ENCODE measurements at places on chromosomes 1 and 21.
A peak's percentile ranks its signal among the peaks of the same experiment; 100 is the strongest.

- DNase-seq: no peak
Measured at GRCh38 chr1:172136925-172137324, 283.6 kb upstream of the C1orf105 start.

DNA sequence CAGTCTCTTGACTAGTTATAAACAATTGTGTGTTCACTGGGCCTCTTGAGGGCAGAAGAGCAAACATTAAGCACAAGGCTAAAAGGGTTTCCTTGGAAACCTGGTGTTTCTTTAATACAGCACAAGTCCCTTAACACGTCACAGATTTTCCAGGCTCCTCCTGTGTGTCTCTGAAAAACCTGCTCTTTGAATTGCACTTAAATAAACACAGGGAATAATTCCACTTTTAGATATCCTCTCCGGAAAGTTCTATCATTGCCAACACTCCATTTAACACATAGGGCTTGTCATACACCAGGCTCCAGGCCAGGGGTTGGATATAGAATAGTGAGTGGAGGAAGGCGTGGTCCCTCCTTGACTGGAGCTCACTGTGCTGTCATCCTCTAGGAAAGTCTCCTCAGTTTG lies 442.6 kb downstream of the DSCAM start:
- no peak for DNase-seq

GRCh38 chr1:150511551-150511950 lies 3.6 kb downstream of the ECM1 start:
- no peak for DNase-seq

- no peak for DNase-seq
Measured at GRCh38 chr1:53197291-53198200, 922 bp downstream of the CPT2 start.

DNA sequence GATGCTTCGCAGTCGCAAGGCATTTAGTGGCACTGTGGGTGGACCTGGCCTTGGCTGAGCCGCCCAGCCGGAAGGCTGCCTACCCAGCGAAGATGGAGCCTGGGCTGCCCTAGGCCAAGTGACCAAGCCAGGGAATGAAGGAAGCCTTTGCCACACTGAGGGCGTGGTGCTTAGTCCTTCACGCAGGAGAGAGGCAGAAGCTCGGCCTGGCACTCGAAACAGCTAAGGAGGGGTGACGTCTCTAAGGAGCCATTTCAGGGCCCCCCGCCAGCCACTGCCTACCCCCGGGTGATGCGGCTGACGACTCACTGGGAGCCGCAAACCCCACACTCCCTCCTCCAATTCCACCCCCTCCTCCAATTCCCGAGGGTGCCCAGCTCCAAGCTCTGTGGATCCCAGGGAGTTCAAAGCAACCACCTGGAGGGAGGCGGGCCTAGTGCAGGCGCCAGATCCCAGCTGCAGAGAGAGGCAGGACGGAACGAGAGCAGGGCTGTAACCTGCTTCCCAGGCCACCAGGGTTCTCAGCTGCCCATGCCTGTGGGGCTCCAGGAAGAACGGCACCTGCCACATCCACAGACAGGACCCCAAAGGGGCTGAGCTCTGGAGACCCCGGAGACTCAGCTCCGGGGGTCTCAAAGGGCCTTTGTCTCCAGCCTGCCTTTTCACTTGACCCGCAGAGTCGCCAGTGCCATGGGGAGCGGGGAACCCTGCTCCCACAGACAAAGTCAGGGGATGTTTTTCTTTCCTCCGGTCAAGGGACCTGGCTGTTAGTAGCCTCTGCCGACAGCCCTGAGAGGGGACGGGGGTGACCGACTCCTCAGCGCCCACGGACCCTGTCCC lies 75.8 kb downstream of the ARHGEF16 start:
- DNase-seq: peak; percentile 8

- DNase-seq: no peak
Measured at GRCh38 chr1:51445351-51446090, 73.5 kb downstream of the EPS15 start.

DNA sequence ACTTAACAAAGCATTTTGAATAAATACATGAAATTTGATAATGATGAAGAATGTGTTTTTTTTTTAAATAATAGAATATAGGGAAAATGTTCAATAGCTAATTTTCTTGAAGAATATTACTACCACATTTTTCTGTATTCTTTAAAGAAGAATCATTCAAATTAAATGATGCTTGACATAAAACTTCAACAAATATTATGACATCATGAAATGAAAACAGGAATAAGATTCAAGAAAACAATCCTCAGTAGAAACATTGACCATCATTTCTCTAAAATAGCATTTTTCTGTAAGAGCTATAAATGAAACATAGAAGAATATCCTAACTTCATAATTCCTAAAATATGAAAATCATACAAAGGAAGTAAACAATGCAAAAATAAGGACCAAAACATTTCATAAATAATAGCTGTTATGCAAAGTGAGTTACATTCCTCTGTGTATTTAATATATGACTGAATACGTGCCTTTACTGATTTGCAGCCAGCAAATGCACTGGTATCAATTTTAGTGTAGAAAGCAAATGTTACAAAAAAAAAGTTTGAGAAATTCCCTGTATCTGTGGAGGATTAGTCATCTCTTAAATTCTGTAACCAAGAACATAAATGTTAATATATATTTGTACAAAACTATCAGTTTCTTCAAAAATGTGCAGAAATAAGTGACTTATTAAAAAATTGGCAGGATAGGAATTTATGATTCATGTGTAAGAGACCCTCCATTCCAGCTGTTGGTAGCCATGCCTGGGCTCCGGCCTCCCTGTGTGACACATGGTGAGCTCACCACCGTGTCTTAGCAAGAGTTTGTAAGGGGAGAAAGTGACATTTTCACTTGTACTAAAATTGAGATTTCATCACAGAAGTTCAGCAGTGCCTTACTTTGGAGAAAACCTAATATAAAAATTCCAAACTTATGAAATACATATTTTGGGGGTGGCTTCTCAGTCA lies 15.0 kb upstream of the PTPN14 start:
- DNase-seq: no peak

GRCh38 chr1:207006083-207006482 lies 26.5 kb downstream of the C1orf116 start:
- no peak for DNase-seq

GRCh38 chr1:23558140-23558871 lies 995 bp downstream of the ID3 start:
- no peak for DNase-seq

- no peak for DNase-seq
Measured at GRCh38 chr1:10014016-10014415, 17.0 kb downstream of the RBP7 start.

GRCh38 chr1:201584471-201585092 lies 45.7 kb downstream of the NAV1 start:
- no peak for DNase-seq

- no peak for DNase-seq
Measured at GRCh38 chr1:160789702-160790611, 6.0 kb upstream of the LY9 start.

DNA sequence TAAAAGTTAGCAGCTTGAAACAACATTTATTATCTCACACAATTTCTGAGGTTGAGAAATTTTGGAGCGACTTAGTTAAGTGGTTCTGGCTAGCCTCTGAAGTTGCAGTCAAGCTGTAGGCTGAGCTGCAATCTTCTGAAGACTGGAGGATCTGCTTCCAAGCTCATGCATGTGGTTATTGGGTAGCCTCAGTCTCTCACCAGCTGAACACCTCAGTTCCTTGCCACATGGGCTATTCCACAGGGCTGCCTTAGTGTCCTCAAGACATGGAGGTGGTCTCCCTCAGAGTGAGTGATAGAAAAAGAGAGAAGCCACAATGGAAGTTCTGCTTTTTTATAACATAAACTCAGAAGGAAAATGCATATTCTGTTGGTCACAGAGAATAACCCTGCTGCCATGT lies 92.0 kb upstream of the CAMK1G start:
- no peak for DNase-seq

GRCh38 chr1:156697481-156697880 lies 7.9 kb downstream of the CRABP2 start:
- no peak for DNase-seq

GRCh38 chr1:6397844-6398441 lies 4.4 kb upstream of the ACOT7 start:
- no peak for DNase-seq

DNA sequence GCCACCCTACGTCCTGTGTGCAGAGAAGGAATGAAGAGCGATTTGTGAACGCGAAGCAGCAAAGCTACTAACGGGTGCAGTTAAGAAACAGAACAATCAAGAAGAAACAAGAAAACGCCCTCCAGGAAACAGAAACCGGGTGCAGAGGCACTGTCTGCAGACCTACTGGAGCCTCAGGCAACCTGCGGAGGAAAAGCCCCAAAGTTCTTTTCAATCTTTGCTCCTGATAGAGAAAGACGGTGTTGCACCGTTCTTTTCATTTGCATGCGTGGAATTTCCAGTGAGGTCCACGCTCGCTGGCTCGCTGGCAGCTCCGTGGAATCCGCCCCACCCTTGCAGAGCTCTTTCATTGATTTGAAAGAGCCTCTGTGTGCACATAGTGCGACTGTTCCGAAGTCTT lies 37.0 kb upstream of the PDE9A start:
- no peak for DNase-seq

GRCh38 chr1:88647249-88647645 lies 36.8 kb upstream of the PKN2 start:
- no peak for DNase-seq

DNA sequence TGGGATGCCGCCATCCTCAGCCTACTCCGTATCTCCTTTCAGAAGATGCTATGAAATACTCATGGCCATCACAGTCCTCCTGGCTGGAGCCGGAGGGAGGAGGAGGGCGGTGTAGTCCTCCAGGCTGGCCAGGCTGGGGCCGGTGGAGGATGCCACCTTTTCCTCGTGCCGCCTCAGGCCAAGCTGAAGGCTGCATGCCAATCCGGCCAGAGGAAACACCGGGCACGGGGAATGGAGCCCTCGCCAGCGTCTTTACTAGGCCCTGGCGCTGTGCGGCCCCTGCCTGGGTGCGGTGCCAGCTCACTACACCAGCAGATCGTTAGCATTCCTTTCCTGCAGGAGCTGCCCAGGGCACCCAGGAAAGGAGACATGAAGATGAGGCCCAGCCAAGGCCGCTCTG lies 70.1 kb downstream of the CASZ1 start:
- DNase-seq: no peak

DNA sequence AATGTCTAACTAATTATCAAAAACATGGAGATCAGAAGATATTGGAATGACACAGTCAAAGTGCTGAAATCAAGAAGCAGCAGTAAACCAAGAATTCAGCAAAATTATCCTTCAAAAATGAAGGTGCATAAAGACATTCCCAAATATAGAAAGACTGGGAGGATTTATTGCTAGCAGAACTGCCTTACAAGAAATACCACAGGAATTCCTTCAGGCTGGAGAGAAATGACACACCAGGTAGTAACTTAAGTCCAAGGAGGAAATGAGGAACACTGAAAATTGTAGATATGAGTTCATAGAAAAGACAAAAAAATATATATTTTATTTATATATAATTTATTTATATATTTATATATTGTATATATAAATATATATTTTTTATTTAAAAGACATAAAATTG lies 217.2 kb downstream of the RPS6KC1 start:
- no peak for DNase-seq

DNA sequence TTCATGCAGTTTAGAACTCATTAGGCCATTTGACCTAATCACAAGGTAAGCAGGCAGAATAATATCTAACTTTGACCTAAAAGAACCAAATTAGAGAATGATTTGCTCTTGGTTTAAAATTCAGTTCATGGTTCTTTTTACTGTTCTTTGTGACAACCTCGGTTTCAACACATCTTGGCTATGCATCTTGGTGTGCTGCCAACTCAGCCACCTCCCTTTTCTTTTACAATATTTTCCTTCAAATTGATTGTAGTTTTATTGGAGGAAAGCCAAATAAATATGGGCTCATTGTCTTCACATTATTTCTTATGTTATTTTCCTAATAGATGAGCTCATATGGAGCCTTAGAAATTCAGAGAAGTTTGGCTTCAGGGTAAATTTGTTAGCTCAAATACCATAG lies 338.3 kb downstream of the SIPA1L2 start:
- no peak for DNase-seq

GRCh38 chr1:6491081-6491449 lies 402 bp downstream of the PLEKHG5 start:
- no peak for DNase-seq

GRCh38 chr21:35840197-35840799 lies 220.0 kb downstream of the SETD4 start:
- DNase-seq: peak; percentile 67

- no peak for DNase-seq
Measured at GRCh38 chr1:32394890-32395432, 720 bp upstream of the BSDC1 start.

DNA sequence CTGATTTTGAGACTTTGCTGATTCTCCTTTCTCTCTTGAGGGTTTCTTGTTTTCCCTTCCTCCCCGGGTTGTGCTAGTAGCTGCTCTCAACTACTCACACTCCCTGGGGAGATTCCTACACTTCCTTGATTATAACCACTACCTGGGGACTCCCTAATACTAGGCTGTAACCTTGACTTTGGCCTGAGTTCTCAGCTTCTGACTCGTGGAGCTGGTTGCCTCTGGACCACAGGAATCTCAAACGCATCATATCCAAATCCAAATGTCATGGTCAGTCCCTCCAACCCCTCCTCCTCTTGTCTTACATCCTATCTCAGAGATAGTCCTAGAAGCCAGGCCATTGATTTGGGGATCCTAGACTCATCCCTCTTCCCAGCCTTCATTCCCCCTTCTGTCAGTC lies 12.0 kb downstream of the MOV10 start:
- DNase-seq: no peak

DNA sequence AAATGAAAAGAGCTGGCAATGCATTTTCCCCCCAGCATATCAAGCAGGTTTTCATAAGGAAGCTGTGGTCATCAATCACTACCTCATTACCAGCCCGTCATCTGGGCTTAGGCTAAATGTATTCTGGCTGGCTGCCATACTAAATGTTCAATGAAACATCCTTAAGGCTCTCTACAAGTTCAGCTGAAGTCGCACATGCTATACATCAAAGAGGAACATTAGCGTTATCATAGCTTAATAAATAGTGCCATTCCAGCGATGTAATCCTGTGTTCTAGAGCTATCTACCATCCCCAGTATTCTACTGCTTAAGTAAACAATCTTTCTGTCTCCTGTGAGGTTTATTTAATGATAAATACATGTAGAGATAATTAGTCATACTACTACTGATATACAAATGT lies 288.8 kb downstream of the DPYD start:
- DNase-seq: no peak

GRCh38 chr1:163029901-163030300 lies 39.3 kb upstream of the RGS4 start:
- DNase-seq: no peak

GRCh38 chr1:151142411-151143056 lies 3.9 kb downstream of the SEMA6C start:
- no peak for DNase-seq

GRCh38 chr21:45226540-45227326 lies 61.0 kb downstream of the POFUT2 start:
- no peak for DNase-seq

DNA sequence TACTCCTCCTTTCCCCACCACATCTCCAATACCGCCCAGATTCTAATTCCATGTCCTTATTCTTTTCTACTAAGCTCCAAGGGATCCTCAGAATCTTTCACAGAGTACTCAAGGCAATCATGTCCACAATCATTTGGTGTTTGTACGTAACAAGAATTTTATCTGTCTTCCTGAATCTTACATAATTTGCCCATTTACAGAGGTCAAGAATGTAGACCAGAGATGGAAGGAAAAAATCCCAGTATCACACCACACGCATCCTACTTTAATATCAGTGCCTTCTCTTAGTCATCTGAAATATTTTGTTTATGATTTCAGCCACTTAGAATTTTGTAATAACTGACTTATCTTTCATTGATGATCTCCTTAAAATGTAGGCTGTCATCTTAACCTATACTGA lies 366.0 kb upstream of the LRRC7 start:
- no peak for DNase-seq

Data from bone marrow (tissue), 2 donors.